ENCODE measurements at places on chromosomes 1 and 21.

- DNase-seq = peak; percentile 13
Observed at GRCh38 chr1:110477445-110477957, 26.6 kb downstream of the PROK1 start.

- no peak for DNase-seq
Observed at GRCh38 chr1:227378181-227378580, 59.9 kb upstream of the CDC42BPA start.

GRCh38 chr1:185369786-185370185 lies 52.7 kb upstream of the IVNS1ABP start:
- DNase-seq = no peak

GRCh38 chr1:92754000-92754718 lies 30.7 kb downstream of the EVI5 start:
- DNase-seq = no peak

GRCh38 chr1:153568367-153569099 lies 2.9 kb upstream of the S100A2 start:
- peak; percentile 92 for DNase-seq

DNA sequence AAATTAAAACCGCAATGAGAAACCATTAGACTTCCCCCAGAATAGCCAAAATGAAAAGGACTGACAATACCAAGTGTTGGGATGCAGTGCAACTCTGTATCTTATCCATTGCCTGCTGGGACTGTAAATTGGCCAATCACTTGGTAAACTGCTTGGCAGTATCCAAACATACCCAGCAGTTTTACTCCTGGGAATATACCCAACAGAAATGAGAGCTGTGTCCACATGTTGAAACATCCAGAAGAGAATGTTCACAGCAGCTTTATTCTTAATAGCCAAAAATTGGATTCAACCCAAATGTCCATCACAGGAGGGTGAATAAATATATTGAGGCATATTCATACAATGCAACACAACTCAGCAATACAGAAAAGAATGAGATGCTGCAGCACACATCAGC lies 13.7 kb upstream of the FAM20B start:
- no peak for DNase-seq

DNA sequence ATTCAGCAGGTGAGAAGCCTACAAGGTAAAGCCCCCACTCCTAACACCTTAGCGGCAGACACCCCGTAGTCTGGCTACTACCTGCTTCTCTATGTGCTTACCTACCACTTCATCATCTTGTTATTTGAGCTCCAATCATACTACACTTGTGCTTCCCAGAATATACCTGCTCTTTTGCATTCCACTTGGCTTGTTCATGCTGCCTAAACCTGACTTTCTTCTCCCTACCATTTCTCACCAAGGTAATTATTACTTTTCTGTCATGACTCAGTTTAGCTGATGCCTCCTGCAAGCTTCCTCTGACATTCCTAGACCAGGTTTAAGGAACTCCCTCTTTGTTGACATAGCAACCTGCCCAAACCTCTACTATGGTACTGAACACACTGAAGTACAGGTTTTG lies 495.6 kb upstream of the C1orf87 start:
- no peak for DNase-seq

DNA sequence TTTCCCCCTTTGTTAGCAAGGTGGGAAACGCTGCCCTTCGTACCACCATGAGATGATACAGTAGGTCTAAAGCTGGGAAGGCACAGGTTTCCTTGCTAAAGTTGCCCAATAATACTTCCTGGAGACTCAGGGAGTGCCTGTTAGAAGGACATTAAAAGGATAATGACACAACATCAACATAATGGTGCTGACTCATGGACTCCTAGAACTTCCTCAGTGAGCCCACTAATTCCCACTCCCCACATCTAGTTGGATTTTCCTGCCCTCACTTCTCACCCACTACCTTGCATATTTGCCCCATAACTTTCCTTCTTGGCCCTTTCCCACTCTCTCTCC lies 17.5 kb downstream of the CFAP45 start:
- no peak for DNase-seq

- DNase-seq = no peak
Observed at GRCh38 chr1:193581341-193581740, 394.9 kb upstream of the B3GALT2 start.

- DNase-seq = no peak
Observed at GRCh38 chr1:84365225-84366221, 32.8 kb upstream of the DNASE2B start.

GRCh38 chr1:185295091-185295490 lies 22.0 kb downstream of the IVNS1ABP start:
- no peak for DNase-seq

- DNase-seq = no peak
Observed at GRCh38 chr1:235021815-235022214, 106.8 kb downstream of the TOMM20 start.

GRCh38 chr1:114100148-114100547 lies 53.5 kb downstream of the SYT6 start:
- DNase-seq = no peak
